Aortic smooth muscle cell (primary cell): ENCODE measurements at places on chromosomes 6 and 20. TPM values are rescaled to one million over a fixed set of nuclear protein-coding genes. Genes with fewer than 3 reads are reported as not detected.

Gene SYCP2
- total RNA-seq, result 0.40 and 0.99 TPM in 2 replicates

Gene GPSM3
- total RNA-seq, result 0.92 and 1.1 TPM in 2 replicates

Gene STMND1
- not detected in 2 replicates for total RNA-seq

Gene DBNDD2
- 7.1 and 11.3 TPM in 2 replicates for total RNA-seq

Gene SNRPB2
- total RNA-seq, result 39.8 and 48.7 TPM in 2 replicates

Gene BPIFB1
- not detected in 2 replicates for total RNA-seq

Gene ZHX3
- total RNA-seq, result 18.1 and 22.5 TPM in 2 replicates

Gene JPH2
- total RNA-seq, result 0.13 and 0.37 TPM in 2 replicates

Gene CRISP2
- total RNA-seq, result not detected in 2 replicates
